CD4-positive, alpha-beta memory T cell (primary cell): ENCODE measurements at places on chromosomes 5 and 9. TPM values are rescaled to one million over a fixed set of nuclear protein-coding genes. Genes with fewer than 3 reads are reported as not detected.

DNA sequence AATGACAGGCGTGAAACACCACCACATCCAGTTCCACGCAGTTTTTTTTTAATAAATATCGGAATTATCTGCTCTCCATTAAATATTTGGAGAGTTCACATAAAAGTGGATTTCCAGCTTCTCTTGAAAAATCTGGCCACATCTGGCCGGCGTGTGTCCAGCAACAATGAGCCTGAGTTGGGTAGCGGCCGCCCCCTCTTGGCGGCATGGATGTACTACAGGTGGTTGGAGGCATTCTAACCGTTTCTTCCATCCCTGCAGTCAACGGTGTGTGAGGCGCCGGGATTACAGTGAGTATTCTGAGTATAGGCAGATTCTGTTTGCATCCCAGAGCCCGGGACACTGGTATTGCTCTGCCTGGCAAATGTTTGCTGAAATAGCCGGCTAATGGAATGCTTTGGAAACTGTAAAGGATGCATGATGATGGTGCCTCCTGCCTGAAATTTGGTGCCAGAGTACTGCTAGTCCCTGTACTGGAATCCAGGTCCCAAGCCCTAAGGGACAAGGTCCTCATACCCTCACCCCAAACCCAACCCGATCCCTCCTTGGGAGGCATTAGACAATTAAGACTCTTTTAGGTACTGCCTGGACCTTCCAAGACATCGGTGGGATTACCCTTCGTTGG, 13.6 kb upstream of the GM2A start:
- peak; percentile 41 for DNase-seq

DNA sequence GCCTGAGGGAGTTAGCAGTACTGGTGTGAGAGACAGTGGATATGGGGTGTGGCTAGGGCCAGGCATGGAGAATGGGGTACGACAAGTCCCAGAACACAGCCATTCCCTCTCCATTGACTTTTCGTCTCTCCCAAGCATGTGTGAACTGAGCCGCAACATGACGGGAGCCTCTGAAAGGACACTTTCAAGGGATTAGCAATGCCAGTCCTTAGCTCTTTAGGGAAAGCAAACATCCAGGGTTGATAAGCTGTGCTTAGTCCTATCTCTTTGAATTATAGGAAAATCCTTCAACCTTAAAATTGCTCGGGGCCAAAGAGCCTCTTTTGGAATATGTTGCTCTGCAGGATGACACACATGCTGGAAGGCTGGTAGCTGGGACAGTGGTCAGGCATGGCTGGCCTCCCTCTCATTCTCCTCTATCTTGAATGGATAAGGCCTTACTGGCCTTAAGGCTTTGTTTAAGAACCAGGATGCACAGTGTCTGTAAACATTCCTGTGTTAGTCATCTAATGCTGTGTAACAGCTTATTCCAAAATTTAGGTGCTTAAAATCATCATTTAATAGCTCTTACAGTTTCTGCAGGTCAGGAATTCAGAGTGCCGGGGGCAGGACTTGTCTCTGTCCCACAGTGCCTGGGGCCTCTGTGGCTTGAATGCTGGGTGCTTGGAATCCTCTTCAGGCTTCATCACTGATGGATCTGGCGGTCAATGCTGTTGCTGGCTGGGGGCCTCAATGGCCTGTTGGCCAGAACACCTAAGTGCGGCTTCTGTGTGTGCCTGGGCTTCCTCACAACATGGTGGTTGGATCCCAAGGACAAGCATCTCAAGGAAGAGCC, 95.3 kb downstream of the PTTG1 start:
- no peak for DNase-seq

- no peak for DNase-seq
These were observed 127.1 kb upstream of the ICE1 start for GRCh38 chr5:5295351-5295750.

Gene FAM221B
- total RNA-seq, result not detected

DNA sequence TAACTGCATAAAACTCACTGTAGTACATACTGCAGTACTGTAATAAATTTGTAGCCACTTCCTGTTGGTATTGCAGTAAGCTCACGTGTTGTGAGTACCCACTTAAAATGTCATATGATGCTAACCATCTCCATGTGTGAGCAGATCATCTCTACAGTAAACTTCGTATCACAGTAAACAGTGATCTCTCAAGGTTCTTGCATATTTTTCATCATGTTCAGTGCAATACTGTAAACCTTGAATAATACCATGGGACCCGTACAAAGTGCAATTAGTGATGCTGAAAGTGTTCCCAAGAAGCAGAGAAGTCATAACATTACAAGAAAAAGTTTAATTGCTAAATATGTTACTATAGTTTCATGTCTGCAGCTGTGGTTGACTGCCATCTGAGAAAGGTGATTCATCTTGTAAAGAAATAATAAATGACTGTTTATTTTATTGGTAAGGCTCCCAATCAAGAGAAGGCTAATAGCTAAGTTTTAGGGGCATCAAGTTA, 253.8 kb upstream of the POU5F2 start:
- DNase-seq, result no peak

Gene PCDHGA2
- total RNA-seq, result 0.23 TPM

- no peak for DNase-seq
These were observed 50.8 kb upstream of the SIMC1 start for GRCh38 chr5:176187276-176188062.

Gene PCDHGB4
- total RNA-seq, result 0.19 TPM

DNA sequence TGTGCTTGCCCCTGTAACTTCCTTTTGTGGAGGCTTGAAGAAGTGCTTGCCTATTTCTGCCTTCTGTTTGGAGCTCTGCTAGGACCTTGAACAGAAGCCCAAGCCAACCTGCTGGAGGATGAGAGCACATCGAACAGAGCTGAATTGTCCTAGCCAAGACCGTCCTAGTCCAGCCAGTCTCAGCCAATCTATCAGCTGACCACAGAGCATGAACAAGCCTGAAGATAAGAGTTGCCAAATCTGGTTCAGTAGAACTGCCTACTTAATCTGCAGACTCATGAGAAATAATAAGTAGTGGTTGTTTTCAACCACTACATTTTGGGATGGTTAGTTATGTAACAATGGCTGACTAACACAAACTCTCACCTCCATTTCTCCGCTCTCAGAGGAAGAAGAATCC, 4.4 kb upstream of the SNX2 start:
- DNase-seq, result no peak

DNA sequence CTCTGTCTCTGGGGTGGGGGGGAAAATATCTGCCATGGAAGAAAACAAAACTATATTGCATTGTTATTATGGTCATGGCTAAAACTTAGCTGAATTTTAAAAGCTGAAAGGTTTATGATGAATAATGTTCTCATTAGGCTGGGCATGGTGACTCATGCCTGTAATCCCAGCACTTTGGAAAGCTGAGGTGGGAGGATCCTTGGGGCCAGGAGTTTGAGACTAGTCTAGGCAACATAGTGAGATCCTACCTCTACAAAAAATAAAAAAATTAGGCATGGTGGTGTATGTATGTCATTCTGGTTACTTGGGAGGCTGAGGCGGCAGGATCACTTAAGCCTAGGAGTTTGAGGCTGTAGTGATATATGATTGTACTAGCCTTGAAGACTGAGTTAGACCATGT, 44.5 kb downstream of the IPO11 start:
- DNase-seq, result no peak

Gene MYOZ3
- total RNA-seq, result not detected

DNA sequence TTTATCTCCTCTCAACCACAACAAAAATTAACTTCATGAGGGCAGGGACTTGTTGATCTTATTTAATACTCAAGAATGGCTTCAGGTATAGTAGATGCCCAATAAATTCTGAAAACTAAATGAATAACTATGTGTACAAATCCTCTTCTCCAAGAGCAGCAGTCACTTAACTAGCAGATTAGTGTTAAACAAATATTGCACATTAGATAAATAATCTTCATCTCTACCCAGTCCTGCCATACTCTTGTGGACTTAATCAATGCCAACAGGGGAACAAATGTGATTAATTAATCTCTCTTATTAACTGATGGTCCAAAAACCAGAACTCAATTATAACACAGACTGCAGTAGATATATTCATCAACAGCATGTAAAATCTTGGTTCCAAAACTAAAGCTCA, 15.0 kb upstream of the ITGA1 start:
- DNase-seq, result no peak

Gene ADGRD2
- not detected for total RNA-seq

Gene HTR4
- total RNA-seq, result not detected

GRCh38 chr9:92860867-92861266, 17.0 kb downstream of the ZNF484 start:
- no peak for DNase-seq

Gene EPB41L4B
- not detected for total RNA-seq

DNA sequence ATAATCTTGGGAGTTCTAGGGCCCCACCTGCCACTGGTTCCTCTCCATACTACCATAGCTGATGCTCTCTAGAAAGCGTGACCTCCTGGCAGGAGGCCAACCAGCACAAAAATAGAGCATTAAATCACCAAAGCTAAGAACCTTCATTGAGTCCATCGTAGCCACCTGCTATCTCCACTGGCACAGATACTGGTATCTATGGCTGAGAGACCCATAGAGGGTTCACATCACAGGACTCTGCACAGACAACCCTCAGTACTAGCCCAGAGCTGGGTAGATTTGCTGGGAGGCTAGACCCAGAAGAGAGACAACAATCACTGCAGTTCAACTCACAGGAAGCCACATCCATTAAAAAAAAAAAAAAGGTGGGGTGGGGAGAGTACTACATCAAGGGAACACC, 509.1 kb downstream of the DTWD2 start:
- no peak for DNase-seq

DNA sequence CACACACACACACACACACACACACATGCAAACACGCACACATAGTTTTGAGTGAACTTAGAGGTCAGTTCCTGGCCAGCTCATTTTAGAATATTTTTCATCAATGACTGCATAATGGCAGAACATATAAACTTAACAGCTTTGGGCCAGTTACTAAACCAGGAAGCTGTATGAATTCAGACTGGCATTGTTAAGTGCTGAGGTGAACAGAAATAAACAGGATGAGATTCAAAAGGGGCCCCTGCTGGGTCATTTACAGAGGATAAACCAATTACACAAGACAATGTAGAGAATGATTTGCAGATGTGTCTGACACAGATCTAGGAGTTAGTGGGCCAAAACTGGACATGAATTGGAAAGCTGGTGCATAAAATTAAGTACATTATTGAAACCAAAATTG, 44.6 kb downstream of the MARCHF11 start:
- DNase-seq, result no peak

DNA sequence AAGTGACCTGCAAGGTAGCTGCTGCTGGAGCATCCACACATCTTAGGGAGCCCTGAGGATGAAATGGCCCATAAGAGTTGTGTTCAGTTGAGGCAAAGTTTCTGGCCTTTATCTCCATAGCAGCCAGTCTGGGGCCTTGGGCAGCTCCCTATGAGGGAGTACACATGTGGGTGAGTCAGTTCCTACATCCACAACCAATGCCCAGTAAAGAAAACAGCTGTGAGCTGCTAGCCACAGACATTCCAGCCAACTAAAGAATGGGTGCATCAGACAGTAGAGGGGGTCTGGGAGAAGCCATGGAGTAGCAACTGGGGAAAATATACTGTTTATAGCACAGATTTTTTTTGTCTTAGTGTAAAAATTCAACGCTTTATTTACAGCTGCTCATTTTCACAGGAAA, 720.7 kb downstream of the TLE1 start:
- DNase-seq, result no peak

- peak; percentile 42 for DNase-seq
These were observed 76.8 kb downstream of the ZDHHC21 start for GRCh38 chr9:14616188-14616982.

- DNase-seq, result no peak
These were observed 587.3 kb downstream of the SEMA5A start for GRCh38 chr5:8958602-8959001.

DNA sequence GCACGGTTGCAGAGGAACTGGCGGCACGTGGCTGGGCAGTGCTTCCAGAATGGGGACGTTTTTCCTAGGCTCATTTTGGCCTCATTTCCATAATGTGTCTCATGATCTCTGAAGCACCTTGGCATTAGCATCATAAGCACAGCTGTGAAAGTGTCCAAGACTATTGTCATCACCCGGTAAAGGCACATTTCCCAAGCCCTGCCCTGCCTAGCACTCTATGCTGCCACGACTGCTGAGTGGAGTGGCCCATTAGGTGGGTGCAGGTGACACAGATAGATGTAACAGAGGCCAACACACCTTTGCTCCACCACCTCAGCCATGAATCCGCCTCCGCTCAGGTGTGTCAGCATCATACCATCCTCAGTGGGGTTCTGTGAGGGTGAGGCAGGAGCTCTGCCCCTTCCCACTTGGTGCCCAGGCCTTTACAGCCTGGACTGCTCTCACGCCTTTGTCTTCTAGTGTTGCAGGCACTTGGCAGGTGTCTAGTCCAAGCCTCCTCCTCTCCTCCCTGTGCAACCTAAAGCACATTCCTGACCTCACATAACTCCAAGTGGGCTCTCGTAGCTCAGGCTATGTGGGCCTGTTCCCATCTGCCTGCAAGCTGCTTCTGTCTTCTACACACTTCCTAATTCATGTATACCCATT, 213.0 kb downstream of the FSTL4 start:
- DNase-seq, result no peak

DNA sequence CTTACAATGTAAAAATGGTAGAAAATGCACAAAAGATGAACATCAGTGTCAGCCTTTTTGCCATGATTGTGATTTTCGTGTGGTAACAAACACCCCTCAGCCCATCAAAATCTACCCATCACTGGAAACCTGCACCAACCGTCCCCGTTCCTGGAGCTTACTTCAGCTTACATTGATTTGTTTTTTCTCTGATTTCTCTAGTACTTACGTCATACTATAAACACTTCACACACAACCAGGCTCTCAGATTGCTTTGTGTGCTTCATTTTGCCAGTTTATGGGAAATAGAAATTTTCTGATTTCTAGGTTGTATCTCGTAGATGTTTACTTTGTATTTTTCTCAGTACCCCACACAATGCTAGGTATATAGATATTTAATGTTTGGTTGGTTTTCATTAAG, 129.1 kb downstream of the RAB3C start:
- DNase-seq, result no peak

GRCh38 chr5:138543730-138544104, 681 bp upstream of the ETF1 start:
- DNase-seq, result no peak

DNA sequence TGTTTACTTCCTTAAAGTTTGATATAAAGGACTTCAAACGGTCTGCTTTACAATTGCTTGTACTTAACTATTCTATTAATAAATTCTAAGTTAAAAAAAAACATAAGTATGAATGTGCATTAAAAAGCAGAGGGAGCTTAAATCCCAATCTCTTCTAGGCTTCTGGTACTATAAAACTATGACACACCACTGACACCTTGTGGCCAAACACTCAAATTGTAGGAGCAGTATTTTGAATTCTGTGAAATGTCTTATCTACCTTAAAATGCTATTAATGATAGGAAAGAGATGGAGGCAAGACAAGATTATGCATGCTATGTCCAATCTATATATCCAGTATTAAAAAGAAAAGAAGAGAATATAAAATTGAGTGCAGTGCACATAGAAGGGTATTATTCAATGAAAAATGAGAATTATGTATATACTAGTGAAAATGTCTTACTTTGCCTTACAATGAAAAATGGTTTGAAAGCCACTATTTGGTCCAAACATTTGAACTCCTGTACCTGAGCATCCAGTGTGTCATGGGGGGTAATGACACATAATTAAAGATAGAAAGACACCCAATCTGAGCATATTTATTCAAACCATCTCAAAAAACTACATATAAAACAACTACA, 87.6 kb downstream of the ERP44 start:
- peak; percentile 40 for DNase-seq

- DNase-seq, result no peak
These were observed 323.8 kb downstream of the PDE4D start for GRCh38 chr5:59569608-59570334.
